ENCODE measurements at places on chromosomes 13 and 19.

- no peak for DNase-seq
Observed at GRCh38 chr13:113842336-113843062, 21.4 kb downstream of the GAS6 start.

GRCh38 chr19:39140594-39140993 lies 15.0 kb downstream of the PAK4 start:
- no peak for DNase-seq

GRCh38 chr19:35254341-35255297 lies 5.8 kb downstream of the LSR start:
- DNase-seq, result peak; percentile 24

DNA sequence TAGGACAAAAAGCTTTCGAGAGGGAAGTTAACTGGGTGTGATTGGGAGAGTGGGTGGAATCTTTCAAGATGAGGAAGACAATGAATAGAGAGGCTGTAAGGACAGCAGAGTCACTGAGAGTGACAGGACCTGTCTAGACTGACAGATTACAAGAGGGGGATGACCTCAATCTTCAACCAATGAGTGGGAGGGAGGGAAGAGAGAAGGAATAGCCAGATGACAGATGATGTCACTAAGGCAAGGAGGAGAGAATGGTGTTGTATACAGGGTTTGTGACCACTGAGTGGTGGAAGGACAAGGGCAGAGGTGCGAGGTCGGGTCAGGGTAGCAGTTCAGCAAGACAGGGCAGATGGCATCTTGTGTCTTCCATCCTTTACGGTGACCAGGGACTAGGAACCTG lies 5.8 kb upstream of the ILF3 start:
- DNase-seq, result no peak

GRCh38 chr13:31242916-31243315 lies 43.1 kb downstream of the B3GLCT start:
- no peak for DNase-seq

GRCh38 chr13:97573011-97573410 lies 139.0 kb downstream of the RAP2A start:
- no peak for DNase-seq

GRCh38 chr13:66977161-66977560 lies 253.0 kb downstream of the PCDH9 start:
- DNase-seq, result no peak

DNA sequence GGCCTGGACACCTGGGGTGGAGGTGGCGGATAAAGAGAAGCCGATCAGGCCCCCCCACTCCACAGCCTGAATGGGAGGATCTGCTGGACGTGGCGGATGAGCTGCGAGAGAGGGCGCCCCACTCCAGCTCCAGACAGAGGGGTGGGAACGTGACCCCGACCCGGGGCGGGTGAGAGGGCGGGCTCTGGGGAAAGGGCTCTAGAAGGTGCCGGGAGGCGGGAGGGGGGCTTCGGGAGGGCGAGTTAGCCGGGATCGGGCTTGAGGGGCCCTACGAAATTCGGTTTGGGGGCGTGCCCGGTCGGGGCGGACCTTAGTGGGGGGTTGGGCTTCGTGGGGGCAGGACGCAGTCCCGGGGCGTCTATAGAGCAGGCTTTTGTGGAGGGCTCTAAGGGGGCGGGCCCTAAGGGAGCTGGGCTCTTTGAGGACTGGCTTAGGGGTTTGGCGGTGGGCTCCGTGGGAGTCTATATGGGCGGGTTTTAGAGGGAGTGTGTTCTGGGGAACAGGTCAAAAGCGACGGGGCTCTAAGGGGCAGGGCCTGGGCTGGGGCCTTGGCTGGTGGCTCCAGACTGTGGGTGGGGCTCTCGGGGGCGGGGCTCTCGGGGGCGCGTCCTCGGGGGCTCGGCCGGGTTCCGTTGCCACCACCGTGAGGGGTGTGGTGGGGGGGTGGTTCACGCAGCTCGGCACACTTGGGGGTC lies 4.1 kb upstream of the NANOS3 start:
- no peak for DNase-seq

DNA sequence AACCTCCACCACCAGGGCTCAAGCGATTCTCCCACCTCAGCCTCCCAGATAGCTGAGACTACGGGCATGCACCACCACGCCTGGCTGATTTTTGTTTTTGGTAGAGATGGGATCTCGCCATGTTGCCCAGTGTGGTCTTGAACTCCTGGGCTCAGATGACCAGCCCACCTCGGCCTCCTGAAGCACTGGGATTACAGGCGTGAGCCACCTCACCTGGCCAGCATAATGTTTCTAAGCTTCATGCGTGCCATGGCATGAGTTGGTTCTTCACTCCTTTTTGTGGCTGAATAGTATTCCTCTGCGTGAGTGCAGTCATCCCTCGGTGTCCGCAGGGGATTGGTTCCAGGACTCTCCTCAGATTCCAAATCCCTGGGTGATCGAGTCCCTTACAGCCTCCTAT lies 4.2 kb upstream of the ZNF579 start:
- DNase-seq, result no peak

DNA sequence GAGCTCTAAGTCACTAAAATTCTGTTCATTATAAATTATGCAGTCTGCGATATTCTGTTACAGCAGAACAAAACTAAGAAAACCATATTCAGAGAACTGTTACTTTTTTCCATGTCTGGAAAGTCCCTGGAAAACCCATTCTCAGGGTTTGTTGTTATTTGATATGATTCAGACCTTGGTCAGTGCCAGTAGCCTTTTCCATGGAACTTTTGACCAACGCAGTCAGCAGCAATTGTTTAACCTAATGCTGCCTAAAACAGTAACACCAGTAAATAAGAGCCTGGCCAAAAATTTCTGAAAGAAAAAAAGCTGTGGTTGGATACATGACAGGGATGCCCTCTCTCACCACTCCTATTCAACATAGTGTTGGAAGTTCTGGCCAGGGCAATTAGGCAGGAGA lies 402.7 kb downstream of the TBC1D4 start:
- DNase-seq, result no peak

DNA sequence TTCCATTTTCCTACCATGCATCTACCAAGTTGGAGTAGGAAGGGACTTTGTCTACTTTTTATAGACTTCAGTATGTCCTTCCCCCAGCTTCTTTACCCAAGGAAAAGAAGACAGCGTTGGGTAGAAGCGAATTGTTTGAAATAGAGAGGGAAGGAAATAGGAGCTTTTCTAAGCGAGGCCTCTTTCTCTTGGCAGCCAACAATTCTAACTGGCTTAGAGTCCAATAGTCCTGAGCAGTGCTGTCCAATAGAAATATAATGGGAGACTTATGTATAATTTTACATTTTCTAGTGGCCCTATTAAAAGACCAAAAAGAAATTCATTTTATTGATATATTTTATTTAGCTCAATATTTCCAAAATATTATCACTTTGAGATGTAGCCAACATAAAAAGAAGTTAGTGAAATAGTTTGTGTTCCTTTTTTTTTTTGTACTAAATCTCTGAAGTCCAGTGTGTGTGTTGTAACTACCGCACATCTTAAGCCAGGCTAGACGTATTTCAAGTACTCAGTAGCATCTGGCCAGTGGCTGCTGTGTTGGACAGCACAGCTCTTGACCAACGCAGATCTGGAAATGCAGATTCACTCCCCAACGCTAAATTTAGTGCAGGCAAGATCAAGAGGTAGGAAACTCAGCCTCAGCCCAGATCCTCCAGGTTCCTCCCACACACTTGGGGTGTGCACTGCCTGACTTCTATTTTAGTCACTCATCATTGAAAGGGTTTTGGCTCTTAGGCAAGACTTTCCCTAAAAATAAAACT lies 179.2 kb downstream of the SHISA2 start:
- no peak for DNase-seq

DNA sequence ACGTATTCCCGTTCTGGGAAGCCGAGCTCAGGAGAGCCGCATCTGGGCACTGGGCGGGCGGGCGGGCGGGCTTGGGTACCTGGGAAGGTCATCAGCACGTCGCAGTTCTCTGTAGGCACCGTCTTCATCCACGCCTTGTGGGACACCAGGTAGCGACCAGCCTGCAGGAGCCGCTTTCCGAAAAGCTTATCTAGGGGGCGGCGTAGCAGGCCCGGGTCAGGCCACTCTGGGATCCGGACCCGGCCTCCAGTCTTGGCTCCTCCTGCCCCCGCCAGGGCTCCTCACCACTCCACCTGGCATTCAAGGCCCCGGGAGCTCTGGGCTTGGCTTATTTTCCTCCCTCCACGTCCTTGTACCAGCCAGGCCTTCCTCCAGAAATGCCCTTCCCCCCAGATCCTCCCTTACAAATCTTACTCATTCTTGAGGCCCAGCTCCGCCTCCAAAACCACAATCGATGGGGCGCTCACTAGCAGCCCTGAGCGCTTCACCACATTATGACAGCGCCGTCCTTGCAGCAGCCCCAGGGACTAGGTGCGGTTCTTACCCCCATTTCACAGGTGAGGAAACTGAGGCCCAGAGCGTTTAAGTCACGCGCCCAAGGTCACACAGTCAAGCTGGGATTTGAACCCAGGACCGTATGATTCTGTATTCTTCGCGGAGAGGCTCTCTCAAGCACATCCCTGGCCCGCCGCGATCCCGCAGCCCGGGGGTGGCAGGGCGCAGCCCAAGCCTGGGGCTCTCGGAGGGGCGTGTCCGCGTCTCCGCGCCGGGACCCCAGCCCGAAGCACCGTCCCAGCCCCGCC lies 843 bp downstream of the ANO8 start:
- DNase-seq, result no peak

- DNase-seq, result no peak
Observed at GRCh38 chr13:111626371-111627305, 306.2 kb downstream of the TEX29 start.

DNA sequence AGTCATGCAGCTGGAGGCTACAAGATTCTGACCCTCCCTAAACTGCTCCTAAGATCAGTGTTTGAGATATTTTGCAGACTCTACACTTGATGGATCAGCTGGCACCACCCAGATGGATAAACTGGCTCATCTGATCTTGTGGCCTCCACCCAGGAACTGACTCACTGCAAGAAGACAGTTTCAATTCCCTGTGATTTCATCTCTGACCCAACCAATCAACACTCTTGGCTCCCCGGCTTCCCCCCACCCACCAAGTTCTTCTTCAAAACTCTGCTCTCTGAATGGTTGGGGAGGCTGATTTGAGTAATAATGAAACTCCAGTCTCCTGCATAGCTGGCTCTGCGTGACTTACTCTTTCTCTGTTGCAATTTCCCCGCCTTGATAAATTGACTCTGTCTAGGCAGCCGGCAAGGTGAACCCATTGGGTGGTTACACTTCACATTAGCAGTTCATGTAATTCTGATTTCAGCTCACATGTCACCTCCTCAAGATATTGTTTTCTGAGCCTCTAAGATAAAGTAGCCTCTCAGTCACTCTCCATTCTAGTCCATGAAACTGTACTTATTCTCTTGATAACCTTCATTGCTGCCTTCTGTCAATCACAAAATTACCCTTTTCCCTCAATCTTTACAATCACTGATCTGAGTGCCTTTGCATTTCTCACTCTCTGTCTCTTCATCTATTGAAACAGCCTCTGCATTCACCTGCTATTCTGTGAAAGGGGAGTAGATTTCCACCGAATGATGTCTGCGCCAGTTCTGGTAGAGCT lies 9.9 kb upstream of the FPR3 start:
- no peak for DNase-seq

DNA sequence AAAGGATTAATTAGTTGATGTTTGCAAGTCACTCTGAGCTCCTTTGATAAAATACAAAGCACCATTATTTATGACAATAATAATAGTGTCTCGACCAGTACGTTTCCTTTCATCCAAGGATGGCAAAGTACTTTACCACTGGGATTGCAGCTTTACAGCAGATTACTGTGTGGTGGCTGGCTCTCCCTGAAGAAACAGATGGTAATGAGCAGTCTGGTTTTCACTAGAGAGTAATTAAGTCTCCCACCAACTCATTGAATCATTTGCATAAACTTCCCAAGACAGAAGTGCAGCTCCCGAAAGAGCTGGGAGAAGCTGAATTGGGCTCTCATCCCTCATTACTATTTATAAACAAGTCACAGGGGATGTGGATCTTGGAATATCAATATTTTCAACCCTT lies 48.7 kb downstream of the KLF5 start:
- no peak for DNase-seq

GRCh38 chr19:48509467-48510194 lies 2.0 kb downstream of the LMTK3 start:
- no peak for DNase-seq

GRCh38 chr13:22848539-22849052 lies 332.2 kb upstream of the SGCG start:
- DNase-seq, result peak; percentile 53

DNA sequence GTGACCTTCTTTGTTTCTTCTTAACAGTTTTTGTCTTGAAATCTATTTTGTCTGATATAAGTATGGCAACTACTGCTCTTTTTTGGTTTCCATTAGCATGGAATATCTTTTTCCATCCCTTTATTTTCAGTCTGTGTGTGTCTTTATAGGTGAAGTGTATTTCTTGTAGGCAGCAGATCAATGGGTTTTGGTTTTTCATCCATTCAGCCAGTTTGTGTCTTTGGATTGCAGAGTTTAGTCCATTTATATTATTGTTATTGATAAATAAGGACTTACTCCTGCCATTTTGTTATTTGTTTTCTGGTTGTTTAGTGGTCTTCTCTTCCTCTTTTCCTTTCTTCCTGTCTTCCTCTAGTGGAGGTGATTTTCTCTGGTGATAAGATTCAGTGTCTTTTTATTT lies 54.4 kb downstream of the ZNF136 start:
- no peak for DNase-seq

DNA sequence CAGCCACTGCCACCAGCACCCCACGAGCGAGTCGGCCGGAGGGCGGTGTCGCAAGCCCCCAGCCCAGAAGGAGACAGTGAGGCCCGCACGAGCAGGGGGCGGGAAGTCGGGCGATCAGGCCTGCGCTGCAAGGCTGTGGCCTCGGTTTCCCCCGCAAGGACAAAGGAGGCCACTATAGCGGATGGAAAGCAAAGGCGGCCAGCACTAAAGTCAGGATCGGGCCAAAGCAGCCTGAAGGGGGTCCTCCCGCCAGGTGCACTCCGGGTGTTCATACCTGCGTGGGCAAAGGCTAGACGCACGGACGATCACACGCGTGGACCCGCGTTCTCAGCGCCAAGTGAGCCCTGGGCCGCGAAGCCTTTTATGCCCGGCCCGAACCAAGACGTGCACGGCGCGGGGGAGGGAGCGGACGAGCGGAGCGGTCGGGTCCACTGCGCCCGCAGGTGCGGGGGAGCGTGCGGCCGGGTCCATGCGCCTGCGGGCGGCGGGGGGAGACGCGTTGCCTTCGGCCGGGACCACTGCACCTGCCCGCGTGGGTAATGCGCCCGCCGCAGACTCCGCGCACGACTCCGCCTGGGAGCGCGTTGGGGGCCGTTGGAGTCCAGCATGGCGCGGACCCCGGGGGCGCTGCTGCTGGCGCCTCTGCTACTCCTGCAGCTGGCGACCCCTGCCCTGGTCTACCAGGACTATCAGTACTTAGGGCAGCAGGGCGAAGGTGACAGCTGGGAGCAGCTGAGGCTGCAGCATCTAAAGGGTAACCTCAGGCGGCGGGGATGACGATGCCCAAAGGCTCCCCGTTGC lies at the start of the genes PRDX2 and THSD8:
Gene PRDX2, minus strand, starts transcription at position 335 of the 801 bp plus-strand sequence. CDS start 539 bp downstream, outside the sequence.
Gene THSD8, plus strand, starts transcription at position 604 of the 801 bp plus-strand sequence. Its CDS starts 3 bp downstream, at position 607.
- no peak for DNase-seq

GRCh38 chr19:8831832-8832131 lies 322 bp downstream of the ZNF558 start:
- DNase-seq, result peak; percentile 42

DNA sequence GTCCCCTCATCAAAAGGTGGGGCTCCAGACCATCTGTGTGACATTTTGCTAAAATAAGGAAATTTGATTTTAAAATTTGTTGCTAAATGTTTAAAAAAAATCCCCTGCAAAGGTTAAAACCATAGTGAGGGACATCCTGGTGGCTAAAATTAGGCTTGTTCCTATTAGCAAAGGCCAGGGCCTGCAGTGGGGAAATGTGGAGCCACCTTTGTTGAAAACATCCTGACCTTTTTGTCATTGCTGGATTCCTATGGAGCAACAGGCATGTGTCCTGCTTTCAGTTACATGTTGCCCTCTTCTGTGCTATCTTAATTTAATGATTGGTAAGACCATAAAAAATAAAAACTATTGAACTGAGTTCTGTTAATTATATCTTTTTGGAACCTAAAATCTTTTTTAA lies 524.3 kb downstream of the KCTD12 start:
- DNase-seq, result no peak

Measured in H1 (cell line).